Stimulated activated CD4-positive, alpha-beta T cell treated with anti-CD3 and anti-CD28 coated beads, TNF-alpha, amount 100 ng/mL, for 1 hour (primary cell): ENCODE measurements at places on chromosomes 1 and 21.

GRCh38 chr1:206551296-206551985 lies 44.1 kb downstream of the RASSF5 start:
- no peak for DNase-seq

DNA sequence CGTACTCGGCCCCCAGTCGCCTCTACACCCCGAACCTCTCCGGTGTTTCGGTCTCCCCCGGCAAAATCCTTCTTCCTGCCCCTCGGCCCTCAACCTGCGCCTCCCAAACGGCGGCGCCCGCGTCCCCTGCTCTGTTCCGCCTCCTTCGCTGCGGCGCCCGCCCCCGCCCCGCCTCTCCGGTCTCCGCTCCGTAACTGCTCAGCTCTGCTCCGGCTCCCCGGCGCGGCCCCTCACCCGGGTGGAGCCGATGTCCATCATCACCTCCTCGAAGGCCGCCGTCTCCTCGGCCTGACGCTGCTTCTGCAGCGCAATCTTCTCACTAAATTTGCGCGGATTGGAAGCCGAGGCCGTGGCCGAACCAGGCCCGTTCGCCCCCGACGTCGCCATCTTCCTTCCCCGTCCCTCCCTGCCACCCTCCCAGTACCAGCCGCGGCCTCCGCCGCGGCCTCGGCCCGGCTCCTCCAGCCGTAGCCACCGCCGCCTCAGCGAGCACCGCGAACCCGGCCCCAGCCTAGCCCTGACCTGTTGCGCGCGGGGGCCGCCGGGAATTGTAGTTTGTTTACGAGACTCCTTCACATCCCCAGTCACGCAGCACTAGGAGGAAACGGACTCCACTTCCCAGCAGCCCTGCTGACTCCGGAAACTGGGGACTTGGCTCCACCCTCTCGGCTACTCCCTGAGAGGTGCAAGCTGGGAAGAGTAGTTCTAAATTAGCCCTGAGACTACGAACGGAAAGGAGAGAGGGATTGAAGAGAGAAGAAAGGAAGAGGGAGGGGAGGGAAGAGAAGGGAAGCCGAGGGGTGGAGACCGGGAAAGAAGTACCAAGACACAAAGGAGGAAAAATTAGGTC lies at the start of gene CRTC2:
Gene CRTC2 (minus strand): TSS at position 502 of the 850 bp plus-strand sequence. CDS start 115 bp downstream, at position 387.
- DNase-seq: peak; percentile 90

- no peak for DNase-seq
Observed at GRCh38 chr1:8025061-8025670, 943 bp downstream of the ERRFI1 start.

DNA sequence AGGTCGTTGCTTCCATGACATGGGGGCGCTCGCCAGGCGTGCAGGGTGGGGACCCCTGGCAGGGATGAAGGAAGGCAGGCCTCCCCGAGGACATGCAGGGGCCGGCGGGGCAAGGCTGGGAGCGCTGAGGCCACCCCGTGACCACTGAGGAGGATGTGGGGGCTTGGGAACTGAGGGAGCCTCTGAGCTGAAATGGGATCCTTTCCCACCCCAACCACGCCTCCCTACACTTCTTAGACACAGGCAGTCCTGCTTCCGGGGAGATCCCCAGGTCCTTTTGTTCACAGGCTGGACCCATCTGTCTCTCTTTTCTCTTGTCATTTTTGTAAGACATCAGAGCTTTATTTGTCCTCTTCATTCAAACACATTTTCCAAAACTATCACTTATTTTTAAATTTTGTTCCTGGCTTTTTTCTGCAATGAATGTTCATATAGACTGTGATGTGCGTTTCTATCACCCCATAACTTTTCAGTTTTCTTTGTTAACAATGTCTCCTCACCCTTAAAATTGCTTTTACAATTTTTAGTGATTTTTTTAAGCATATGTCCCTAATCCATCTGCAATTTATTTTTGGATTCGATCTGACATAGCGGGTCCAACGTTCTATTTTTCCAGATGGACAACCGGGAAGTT lies 156.7 kb upstream of the BACE2 start:
- DNase-seq: no peak

DNA sequence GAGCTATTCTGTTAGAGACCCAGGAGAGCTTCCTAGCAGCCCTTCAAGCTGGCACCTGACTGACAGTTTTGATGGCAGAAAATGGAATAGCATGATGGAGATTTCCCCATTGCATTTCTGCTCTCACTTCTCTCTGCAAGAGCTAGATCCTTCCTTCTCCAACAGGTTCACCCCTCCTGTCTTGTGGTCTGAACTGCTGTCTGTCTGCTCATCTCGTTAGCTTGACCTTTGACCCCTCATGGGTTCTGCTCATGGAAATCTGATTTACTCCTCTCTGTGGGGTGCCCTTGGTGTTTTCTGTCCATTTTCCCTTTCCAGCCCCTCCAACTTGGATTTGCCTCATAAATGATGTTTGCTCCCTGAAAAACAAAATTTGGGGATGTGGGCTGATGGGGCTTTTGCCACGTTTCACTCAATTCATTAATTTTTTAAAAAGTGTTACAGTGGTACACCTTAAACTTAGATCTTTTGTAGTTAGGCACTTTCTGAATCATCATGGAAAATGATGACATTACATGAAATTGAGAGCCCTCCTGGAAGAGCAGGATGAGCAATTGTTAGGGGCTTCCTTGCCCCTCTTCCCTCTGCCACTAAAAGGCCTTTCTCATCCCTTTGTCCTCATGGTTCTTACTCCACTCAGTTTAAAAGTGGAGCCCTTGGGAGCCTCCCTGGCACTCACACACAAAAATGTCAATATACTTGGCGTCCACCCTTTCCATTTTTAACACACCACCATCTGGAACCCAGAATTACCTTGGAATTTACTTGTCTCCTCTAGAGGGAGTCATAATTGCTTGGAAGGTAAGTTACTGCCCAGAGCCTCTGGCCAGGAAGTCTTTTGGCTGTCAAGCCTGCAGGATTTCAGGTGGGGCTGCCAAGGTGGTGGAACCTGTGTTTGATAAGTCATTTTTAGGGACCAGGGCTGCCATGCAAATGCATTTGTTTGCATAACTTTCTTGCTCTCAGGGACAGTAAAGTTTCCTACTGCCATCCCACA lies 31.9 kb upstream of the IL19 start:
- DNase-seq: no peak
